ENCODE measurements at places on chromosomes 6 and 20.

- no peak for DNase-seq
Observed at GRCh38 chr6:14224359-14225103, 107.0 kb downstream of the CD83 start.

DNA sequence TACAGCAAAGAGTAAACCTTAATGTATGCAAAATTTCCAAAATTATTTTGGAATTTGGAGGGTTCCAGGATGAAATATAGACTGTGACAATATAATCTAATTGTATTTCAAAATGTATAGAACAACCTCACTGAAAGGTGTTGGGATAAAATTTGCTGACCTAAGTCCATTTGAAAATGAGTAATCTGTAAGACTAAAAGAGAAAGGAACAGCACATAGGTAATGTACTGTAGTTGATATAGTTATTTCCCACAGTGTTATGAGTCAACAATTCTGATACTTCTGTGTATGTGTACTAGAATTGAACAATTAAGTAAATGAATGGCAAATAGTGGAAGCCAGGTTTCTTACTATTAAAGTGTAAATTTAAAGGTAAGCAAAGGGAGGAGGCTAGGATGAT, 23.8 kb upstream of the ELOVL4 start:
- no peak for DNase-seq

DNA sequence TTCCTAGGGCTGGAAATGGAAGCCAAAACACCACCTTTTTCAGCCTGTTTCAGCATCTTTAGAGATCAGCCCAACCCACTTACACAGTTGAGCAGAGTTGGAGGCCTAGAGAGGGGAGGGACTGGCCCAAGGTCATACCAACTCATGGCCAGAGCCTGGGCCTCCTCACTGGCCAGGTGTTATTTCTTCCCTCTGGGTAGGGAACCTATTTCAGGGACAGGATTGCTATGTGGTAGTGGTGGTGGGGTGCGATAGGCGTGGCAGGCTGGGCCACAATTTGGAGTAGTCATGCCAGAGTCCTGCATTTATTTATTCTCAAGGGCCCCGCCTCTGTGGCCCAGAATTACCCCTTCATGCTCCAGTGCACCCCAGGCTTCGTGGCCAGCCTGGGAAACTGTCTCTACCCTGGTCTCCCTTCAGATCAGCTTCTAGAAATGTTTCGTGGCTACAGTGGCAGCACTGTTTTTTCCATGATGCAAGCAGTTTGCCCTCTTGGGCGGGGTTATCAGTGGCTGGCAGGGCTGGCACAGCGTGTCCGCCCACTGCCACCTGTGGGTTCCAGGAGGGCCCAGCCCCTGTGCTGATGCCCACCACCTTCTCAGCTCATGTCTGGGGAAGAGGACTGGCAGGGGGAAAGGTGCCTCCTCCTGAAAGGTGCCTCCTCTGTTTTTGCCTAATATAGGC, 6.2 kb downstream of the VEGFA start:
- no peak for DNase-seq

DNA sequence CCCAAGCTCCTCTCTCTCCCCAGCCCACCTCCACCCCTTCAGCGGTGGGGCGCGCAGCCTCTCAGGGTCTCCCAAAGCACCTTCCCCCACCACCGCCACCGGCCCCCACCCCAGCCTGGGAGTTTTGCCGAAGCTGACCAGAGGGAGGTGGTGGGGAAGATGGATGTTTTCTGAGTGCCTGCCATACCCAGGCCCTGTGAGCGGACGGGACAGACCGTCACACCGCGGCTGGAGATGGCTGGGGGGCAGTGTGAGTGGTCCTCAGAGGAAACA, 5.7 kb downstream of the C20orf204 start:
- DNase-seq, result no peak

DNA sequence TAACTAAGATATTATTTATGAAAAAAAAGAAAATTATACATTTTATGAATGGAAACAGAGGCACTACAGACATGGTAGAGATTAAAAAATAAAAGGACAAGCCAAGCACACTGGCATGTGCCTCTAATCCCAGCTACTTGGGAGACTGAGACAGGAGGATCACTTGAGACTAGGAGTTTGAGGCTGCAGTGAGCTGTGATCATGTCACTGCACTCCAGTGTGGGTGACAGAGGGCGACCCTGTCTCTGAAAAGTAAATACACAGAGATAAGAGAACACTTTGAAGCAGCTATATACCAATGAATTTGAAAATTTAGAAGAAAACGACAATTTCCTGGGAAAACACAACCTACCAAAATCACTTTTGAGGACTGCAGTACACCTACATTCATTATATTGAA, 47.4 kb upstream of the TFAP2C start:
- no peak for DNase-seq

DNA sequence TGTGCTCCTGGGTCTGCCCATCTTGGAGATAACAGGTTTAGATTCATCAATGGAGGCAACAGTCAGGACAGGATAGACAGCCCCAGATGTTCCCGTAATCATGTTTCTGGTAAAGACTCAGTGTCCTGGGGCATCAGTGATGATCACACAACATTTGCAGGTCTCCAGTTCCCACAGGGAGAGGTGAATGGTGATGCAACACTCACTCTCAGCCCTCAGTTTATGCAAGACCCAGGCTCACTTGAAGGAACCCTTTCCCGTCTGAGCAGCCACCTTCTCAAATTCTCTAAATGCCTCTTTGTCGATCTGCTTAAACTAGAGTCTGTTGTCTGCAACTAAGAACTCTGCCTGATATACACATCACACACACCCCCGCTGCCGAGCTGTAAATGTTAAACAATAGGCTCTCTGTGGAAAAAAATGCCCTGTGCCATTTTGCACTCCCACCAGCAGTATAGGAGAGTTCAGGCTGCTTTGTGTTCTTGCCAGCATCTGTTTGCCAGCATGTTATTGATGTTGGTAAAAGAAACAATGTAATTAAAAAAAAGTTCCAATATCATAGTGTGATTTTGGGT, 30.1 kb upstream of the SCP2D1 start:
- no peak for DNase-seq

- no peak for DNase-seq
Observed at GRCh38 chr6:112130878-112131277, 43.5 kb downstream of the FAM229B start.

DNA sequence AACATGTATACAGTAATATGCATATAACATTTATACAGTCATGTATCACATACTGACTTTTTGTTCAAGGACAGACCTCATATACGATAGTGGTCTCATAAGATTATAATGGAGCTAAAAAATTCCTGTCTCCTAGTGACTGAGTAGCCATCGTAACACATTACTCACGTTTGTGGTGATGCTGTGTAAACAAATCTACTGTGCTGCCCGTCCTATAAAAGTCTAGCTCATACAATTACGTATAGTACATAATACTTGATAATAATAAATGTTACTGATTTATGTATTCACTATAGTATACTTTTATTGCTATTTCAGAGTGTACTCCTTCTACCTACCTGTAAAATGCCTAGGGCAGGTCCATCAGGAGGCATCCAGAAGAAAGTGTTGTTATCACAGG, 17.4 kb downstream of the SERAC1 start:
- DNase-seq, result no peak

GRCh38 chr6:161038229-161039031, 46.9 kb downstream of the MAP3K4 start:
- DNase-seq, result no peak

- no peak for DNase-seq
Observed at GRCh38 chr20:8049310-8049709, 29.7 kb upstream of the TMX4 start.

GRCh38 chr6:143949962-143950361, 58.1 kb downstream of the PLAGL1 start:
- DNase-seq, result no peak

- DNase-seq, result no peak
Observed at GRCh38 chr6:139112146-139112545, 22.7 kb upstream of the HECA start.

DNA sequence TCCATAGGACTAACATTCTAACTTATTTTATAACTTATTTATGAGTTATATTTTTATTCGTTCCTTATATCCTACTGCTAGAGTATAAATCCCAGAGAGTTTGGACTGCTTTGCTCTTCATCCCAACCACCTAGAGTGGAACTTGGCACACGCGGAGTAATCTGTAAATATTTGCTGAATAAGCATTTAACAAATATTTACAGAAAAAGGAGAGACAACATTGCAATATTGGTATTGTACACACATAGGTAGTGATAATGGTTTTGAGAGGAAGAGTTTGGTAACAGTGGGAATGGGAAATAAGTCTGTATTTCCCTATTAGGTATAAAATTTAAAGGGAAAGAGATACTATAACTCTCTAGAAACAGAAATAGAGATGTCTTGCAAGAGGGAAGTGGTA, 634.8 kb upstream of the CITED2 start:
- DNase-seq, result no peak
